ENCODE measurements at places on chromosomes 3 and 15.
A peak's percentile ranks its signal among the peaks of the same experiment; 100 is the strongest.

DNA sequence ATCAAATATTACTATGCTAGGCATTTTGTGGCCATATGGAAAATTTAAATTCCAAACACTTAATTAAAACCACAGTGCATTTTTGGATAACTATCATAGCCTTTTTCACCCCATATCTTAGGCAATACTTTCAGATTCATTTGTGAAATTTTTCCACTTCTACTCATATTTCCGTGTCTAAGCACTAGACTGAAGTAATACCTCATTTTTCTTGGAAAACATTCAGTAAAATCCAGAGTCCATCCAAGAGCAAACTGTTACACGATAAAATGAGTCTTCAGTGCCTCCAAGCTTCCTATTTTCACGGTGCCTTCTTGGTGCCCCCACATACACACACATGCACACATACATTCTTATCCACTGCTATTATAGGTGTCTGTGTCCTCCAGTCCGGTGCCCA is 845.9 kb downstream of the TBL1XR1 start:
- DNase-seq = no peak

- no peak for DNase-seq
Observed at GRCh38 chr15:58762731-58763130, 8.4 kb upstream of the MINDY2 start.

- DNase-seq = no peak
Observed at GRCh38 chr3:48024401-48024800, 8.2 kb upstream of the MAP4 start.

GRCh38 chr3:102415553-102415952 is 19.3 kb upstream of the ZPLD1 start:
- no peak for DNase-seq

- DNase-seq = peak; percentile 37
Observed at GRCh38 chr3:181292984-181293383, 303.4 kb upstream of the DNAJC19 start.

GRCh38 chr3:12586403-12586802 is 29.5 kb downstream of the MKRN2 start:
- DNase-seq = no peak

DNA sequence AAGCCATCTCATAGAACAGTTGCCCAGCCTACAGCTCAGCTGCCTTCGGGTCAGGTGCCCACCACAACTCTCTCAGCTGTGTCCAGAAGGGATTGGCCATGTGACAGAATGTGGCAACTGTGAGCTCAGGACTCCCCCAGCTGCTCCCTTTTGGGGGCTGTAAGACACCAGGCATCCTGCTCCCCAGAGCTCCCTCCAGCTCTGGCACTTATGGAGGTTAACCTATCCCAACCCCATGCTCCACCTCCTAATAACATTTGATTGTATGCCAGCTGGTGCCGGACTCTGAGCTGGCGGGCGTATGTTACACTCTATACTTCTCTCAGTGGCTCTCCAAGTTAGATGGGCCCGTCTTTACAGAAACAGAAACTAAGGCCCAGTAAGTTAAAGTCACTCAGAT is 222.8 kb downstream of the FAM43A start:
- no peak for DNase-seq

GRCh38 chr15:25763331-25763751 is 99.8 kb downstream of the ATP10A start:
- DNase-seq = no peak

DNA sequence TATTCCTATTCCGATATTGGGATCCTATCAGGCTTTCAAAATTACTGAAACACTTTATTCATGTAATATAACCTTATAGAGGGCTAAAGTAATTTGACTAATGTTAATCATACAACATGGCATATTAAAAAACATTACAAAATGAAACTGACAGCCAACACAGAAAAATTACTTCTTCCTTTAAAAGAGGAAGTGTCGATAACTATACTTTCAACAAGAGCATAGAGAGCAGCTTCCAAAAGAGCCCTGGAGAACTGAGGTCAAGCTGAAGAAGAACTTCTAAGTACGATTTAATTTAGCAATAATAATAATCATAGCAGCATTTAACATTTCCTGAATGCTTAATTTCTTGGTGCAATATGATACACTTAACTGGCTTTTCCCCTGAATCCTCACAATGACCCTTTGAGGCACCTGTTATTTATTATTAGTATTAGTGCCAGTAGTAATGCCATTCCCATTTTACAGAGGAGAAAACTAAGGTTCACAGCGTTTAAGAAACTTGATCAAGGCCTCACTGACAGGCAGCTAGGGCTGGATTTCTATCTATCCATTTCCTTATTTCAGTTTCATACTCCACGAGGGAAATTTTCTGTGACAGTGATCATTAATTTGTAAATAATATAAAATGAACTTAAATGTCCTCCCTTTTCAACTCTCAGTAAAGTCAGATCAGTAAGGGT is 181.6 kb downstream of the CFAP20DC start:
- no peak for DNase-seq

- no peak for DNase-seq
Observed at GRCh38 chr15:86316726-86317383, 237.2 kb downstream of the AGBL1 start.

DNA sequence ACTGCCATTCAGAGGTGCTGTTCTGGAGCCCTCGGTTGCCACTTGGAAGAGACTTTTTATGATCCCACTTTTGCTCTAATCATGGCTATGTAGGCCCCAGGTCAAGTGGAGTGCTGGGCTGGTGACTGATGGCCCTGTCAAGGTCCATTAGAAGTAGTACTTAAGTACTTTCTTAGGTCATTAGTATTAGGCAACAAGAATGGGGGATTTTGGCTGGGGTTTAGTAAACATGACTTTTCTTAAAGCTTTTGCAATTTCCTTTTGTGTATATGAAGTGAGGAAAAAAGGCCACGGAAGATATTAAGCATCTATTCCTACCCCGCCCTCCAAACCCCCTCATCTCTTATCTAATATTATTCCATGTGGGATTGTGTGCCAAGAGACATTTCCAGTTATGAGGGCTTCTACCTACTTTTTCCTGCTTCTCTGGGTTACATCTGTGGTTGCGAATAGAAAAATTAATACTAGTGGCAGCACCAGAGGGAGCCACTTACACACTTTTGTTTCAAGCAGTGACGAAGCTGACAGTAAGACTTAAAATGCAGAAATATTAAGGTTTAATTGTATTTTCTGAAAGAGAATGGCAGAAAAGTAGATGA is 13.9 kb downstream of the NLGN1 start:
- peak; percentile 31 for DNase-seq

GRCh38 chr3:13597661-13598060 is 48.7 kb downstream of the FBLN2 start:
- DNase-seq = no peak

DNA sequence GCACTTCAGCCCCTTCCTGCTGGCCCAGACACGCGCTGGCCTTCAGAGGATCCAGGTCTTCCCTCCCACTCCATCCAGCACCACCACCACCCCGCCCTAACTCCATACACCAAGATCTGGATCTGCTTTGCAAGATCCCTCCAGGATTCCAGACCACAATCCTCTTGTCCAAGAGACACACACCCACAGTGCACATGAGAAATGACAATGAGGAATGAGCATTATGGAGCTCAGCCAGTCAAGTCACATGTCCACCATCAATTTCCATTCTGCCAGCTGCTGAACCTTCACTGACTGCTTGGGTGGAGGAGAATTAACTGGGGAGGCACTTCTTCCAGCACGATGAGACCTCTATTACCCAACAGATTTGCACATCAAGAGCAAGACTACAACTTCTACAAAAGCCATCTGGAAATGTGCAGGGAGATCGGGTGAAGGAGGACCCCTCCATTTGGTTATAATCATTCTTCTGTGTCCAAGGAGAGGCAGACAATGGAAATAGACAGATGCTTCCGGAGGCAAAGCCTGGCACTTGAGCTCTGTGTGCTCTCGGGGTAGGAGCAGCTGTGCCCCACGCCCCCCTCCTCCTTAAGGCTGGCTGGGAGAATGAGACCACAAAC is 12.3 kb upstream of the SPATA12 start:
- DNase-seq = peak; percentile 81

DNA sequence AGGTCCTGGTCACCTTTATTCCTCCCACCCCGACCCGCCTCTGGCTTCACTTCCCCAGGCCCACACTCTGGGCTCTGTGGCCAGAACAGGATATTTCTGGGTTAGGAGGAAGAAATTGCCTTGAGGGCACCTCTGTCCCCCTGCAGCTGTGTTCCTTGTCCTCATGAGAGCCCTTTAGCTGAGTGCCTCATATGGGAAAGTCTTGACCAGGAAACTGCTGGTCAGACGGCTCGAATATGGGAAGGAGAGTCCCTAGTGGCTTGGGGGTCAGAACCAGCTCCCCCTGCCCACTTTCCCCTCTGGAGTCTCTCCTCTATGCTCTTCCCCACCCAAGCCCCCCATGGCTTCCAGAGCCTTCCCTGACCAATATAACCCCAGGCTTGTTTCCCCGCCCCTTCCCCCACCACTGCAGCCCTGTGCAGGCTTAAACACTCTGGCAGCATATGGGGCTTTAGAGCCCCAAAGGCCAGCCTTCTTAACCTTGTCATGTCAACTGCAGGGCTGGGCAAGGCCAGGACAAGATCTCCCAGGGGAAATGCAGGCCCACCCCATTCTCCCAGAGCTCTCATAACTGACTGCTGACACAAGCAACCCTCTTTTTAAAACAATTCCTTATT is 36.4 kb downstream of the SEC22C start:
- no peak for DNase-seq

DNA sequence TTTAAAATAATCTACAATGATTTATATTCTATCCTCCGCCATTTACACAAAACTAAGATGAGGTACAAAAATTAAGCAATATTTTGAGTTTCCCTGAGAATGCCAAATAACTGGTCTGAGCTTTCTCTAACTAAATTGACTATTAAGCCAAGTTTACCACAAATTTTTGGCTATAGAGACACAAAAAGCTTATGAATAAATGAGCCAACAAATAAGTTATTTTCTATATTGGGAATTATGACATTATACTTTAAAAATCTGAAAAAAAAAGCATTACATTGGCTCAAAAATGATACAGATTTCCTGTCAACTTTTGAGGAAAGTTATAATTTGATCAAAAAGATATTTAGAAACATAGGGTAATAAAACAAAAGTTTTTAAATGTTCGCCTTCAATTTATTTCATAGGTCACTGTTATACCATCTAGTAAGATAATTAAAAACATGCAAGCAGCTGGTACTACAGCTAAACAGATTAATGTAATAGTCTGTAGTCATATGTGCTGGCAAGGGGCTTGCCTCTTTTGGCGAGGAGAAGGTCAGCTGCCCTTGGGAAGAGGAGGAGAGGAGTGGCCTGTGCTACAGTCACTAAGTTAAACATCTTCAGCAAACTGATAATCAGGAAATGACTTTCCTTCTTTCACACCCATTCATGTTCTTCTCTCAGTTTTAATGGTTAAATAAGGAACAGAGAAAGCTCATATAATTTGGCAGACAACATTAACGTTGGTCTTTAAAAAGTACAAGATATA is 318.5 kb downstream of the TBC1D5 start:
- no peak for DNase-seq

DNA sequence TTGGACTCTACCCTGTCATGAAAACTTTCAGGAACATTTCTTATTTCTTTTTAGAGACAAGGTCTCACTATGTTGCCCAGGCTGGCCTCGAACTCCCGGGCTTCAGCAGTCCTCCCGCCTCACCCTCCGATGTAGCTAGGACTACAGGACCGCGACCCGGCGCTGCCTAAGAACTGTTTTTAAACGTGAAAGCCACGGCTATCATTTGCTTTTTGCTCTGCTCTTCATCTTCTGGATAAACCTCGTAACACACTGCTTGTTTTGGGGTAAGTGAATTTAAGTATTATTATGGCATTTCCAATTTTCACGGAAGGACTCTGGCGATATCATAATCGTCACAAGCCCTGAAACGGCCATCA is 14.3 kb upstream of the CCNL1 start:
- peak; percentile 26 for DNase-seq

- DNase-seq = no peak
Observed at GRCh38 chr3:44184319-44184953, 57.2 kb upstream of the TOPAZ1 start.

GRCh38 chr3:43909149-43909548 is 218.4 kb downstream of the ABHD5 start:
- DNase-seq = no peak

- peak; percentile 52 for DNase-seq
Observed at GRCh38 chr3:45554006-45554666, 40.4 kb upstream of the LIMD1 start.

GRCh38 chr3:150451329-150452048 is 43.4 kb downstream of the TSC22D2 start:
- peak; percentile 77 for DNase-seq

DNA sequence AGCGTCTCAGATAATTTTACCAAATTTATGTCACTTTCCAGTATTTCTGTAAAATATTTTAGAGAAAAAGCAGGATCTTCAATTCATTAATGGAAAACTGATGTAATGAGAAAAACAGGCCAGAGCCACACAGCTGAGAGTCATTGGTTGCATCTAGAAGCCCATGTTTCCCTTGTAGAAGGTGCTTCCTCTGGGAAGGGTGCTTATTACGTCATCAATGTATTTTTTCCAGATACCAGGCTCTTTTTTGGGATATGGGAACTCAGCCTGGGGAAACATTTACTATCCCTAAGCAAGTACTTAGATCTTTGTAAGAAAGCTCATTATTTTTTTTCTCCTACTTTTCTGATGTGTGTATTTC is 89.1 kb upstream of the PHLDB2 start:
- no peak for DNase-seq

GRCh38 chr3:85360742-85361387 is 402.1 kb downstream of the CADM2 start:
- no peak for DNase-seq
